Caco-2 (cell line): ENCODE measurements at places on chromosomes 5 and 9. TPM values are rescaled to one million over a fixed set of nuclear protein-coding genes. Genes with fewer than 3 reads are reported as not detected.

- no peak overlapping the region for H3K27ac ChIP-seq
- no peaks in the 10 kb centered on the region for H3K36me3 ChIP-seq
- no peak overlapping the region for H3K4me3 ChIP-seq
Observed at GRCh38 chr5:3355126-3355525, 240.5 kb upstream of the IRX1 start.

DNA sequence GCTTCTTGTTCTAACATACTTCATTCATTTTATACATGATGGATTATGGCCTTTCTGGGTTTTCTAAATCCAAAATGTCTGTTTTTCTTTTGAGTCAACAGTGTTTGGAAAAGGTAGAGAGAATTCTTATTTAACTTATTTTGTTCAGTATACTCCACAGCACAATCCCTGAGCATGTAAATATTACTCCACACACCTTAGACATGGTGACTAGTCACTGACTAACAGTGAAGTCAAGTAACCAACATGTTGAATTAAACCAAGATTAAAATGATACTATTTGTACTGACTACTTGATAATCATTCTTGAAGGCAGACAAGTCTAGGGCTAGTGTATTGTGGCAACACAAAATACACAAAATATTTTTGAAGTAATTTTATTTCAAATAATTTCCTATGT, 55.0 kb downstream of the HAPLN1 start:
- no peak for DNase-seq
- H3K36me3 ChIP-seq, result no peaks in the 10 kb centered on the region
- no peaks in the 10 kb centered on the region for H3K4me1 ChIP-seq
- no peaks in the 10 kb centered on the region for H3K27me3 ChIP-seq

- no peak for DNase-seq
- no peaks in the 10 kb centered on the region for H3K36me3 ChIP-seq
- H3K4me1 ChIP-seq, result no peaks in the 10 kb centered on the region
- H3K4me3 ChIP-seq, result no peak overlapping the region
Observed at GRCh38 chr9:116327701-116328405, 174.3 kb downstream of the PAPPA start.

DNA sequence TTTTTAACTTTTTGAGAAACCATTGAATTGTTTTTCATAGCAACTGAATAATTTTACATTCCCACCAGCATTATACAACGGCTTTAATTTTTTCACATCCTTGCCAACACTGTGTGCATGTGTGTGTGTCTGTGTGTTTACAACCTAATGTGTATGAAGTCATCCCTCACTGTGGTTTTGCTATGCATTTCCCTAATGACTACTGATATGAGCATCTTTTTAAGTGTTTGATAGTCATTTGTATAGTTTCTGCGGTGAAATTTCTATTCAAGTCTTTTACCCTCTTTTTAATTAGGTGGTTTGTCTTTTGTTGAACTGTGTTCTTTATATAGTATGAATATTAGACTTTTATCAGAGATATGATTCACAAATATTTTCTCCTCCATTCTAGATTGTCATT, 263.1 kb upstream of the COX7C start:
- DNase-seq, result no peak
- no peaks in the 10 kb centered on the region for H3K27me3 ChIP-seq
- H3K27ac ChIP-seq, result no peak overlapping the region
- H3K4me1 ChIP-seq, result no peaks in the 10 kb centered on the region

Gene PDE8B
- 0.86 and 1.9 TPM in 2 replicates for total RNA-seq

GRCh38 chr9:72931437-72931836, 21.4 kb downstream of the ALDH1A1 start:
- no peak overlapping the region for H3K4me3 ChIP-seq
- peaks cover 9% of the 10 kb centered on the region; the same call in 1 of the 2 replicates for H3K4me1 ChIP-seq
- H3K36me3 ChIP-seq, result no peaks in the 10 kb centered on the region
- no peak overlapping the region for H3K27ac ChIP-seq
- DNase-seq, result no peak

Gene IFNB1
- total RNA-seq, result not detected in 2 replicates

GRCh38 chr5:59555596-59555995, 337.9 kb downstream of the PDE4D start:
- no peaks in the 10 kb centered on the region for H3K36me3 ChIP-seq
- no peak overlapping the region for H3K4me3 ChIP-seq
- no peaks in the 10 kb centered on the region for H3K4me1 ChIP-seq
- DNase-seq, result no peak

DNA sequence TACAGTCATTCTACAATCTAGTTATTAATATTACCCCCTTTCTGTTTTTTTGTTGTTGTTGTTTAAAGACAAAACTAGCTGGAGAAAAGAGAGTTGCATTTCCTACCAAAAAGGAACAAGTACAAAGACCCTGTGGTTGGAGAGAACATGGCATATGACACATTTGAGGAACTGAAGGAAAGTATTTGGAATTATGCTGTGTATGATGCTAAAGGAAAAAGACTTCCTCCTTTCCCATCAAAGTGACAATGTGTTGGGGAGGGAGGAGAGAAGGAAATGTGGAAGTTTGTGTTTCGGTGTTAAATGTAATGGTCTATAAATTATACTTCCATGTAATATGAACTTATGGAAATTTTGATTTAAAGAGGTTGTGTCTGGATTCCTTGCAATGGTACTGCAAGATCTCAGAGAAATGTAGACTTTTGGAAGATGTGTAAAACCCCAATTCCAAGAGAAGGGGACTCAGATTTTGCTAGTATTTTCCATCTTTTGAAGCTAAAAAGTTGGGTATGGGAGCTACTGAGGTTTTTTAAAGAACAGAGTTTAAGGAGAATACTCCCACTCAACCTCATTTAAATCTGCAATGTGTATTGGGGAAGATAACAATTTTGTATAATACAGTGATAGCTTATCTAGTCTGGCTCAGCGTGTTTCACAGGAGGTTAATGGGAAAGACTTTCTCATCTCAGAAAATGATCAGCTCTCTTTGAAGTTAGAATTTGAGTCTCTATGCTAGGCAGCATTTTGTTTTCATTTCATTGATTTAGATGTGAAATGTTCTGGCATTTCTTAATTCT, 15.4 kb upstream of the TNFSF8 start:
- H3K4me3 ChIP-seq, result no peak overlapping the region
- no peak for DNase-seq
- H3K36me3 ChIP-seq, result no peaks in the 10 kb centered on the region
- no peak overlapping the region for H3K27ac ChIP-seq

DNA sequence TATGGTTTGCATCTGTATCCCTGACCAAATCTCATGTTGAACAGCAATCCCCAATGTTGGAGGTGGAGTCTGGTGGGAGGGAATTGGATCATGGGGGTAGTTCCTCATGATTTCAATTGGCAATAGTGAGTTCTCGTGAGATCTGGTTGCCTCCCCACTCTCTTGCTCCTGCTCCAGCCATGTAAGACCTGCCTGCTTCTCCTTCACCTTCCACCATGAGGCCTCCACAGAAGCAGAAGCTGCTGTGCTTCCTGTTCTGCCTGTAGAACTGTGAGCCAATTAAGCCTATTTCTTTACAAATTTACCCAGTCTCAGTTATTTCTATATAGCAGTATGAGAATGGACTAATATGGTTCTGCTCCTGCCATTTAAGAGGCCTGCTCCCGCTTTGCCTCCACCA, 32.9 kb downstream of the SCAI start:
- H3K36me3 ChIP-seq, result no peaks in the 10 kb centered on the region
- H3K27ac ChIP-seq, result no peak overlapping the region
- H3K27me3 ChIP-seq, result no peaks in the 10 kb centered on the region
- no peak overlapping the region for H3K4me3 ChIP-seq
- H3K4me1 ChIP-seq, result no peaks in the 10 kb centered on the region
- DNase-seq, result no peak

Gene WDR41
- total RNA-seq, result 64.1 and 66.2 TPM in 2 replicates

- no peak overlapping the region for H3K4me3 ChIP-seq
- no peak overlapping the region for H3K27ac ChIP-seq
- DNase-seq, result no peak
- no peaks in the 10 kb centered on the region for H3K36me3 ChIP-seq
- H3K27me3 ChIP-seq, result no peaks in the 10 kb centered on the region
Observed at GRCh38 chr5:133421394-133421793, 190.9 kb downstream of the FSTL4 start.

GRCh38 chr9:2771087-2771486, 53.8 kb downstream of the KCNV2 start:
- no peaks in the 10 kb centered on the region for H3K27me3 ChIP-seq
- peak overlapping the region; percentile 51 for H3K27ac ChIP-seq
- peaks cover 28% of the 10 kb centered on the region for H3K4me1 ChIP-seq
- no peaks in the 10 kb centered on the region for H3K36me3 ChIP-seq
- no peak overlapping the region for H3K4me3 ChIP-seq

DNA sequence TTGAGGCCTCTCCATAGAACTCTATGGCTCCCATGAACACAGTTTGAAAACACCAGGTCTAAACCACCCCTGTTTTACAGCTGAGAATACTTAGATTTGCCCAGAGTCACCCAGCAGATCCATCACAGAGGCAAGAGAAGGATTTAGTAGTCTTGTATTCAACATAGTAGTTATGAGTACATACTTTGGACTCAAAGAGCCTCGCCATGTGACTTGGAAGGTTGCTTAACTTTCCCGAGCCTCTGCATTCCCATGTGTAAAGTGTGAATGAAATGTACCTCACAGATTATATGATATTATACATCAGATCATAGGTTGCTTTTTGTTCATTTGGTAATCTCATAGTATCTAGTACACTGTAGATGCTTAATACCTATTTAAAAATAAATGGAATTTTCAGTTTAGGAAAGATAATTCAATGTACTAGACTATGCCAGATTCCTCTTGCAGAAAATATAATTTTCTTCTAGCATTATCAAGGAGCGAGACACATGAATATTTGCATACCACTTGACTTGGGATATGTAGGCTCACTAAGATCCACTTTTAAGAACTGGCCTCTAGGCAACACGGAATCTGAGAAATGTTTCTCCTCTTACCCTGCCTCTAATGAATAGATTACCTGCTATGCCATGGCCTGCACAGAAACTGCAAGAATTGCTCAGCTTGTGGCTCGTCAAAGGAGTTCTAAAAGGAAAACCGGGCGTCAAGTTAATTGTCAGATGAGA, 18.6 kb downstream of the TDRD7 start:
- H3K27me3 ChIP-seq, result no peaks in the 10 kb centered on the region
- DNase-seq, result no peak
- peaks cover 5% of the 10 kb centered on the region; the same call in 1 of the 2 replicates for H3K4me1 ChIP-seq

GRCh38 chr5:136062366-136063274, 33.8 kb downstream of the TGFBI start:
- no peaks in the 10 kb centered on the region for H3K27me3 ChIP-seq
- DNase-seq, result peak; percentile 69
- no peak overlapping the region for H3K4me3 ChIP-seq
- no peak overlapping the region for H3K27ac ChIP-seq
- H3K36me3 ChIP-seq, result no peaks in the 10 kb centered on the region

Gene PCDHA9
- not detected in 2 replicates for total RNA-seq

GRCh38 chr5:142820447-142820846, 50.3 kb downstream of the ARHGAP26 start:
- H3K4me1 ChIP-seq, result peaks cover 84% of the 10 kb centered on the region
- DNase-seq, result no peak
- H3K27me3 ChIP-seq, result no peaks in the 10 kb centered on the region
- H3K36me3 ChIP-seq, result no peaks in the 10 kb centered on the region
- no peak overlapping the region for H3K4me3 ChIP-seq

Gene PNPLA7
- 1.8 TPM in 2 replicates for total RNA-seq

- H3K27me3 ChIP-seq, result no peaks in the 10 kb centered on the region
- H3K4me3 ChIP-seq, result no peak overlapping the region
- DNase-seq, result no peak
- H3K4me1 ChIP-seq, result peaks cover 47% of the 10 kb centered on the region
Observed at GRCh38 chr5:139694556-139695177, 46.5 kb downstream of the CXXC5 start.

- H3K27ac ChIP-seq, result peak overlapping the region; percentile 62
- no peaks in the 10 kb centered on the region for H3K27me3 ChIP-seq
- no peaks in the 10 kb centered on the region for H3K36me3 ChIP-seq
Observed at GRCh38 chr5:145854651-145855258, 18.1 kb downstream of the GRXCR2 start.

- H3K4me1 ChIP-seq, result peaks cover 4% of the 10 kb centered on the region; the same call in 1 of the 2 replicates
- no peaks in the 10 kb centered on the region for H3K36me3 ChIP-seq
- no peaks in the 10 kb centered on the region for H3K27me3 ChIP-seq
- DNase-seq, result no peak
- H3K4me3 ChIP-seq, result no peak overlapping the region
Observed at GRCh38 chr9:137545123-137545522, 5.1 kb downstream of the PNPLA7 start.

GRCh38 chr9:36873247-36873875, 160.7 kb downstream of the PAX5 start:
- no peaks in the 10 kb centered on the region for H3K27me3 ChIP-seq
- H3K4me1 ChIP-seq, result peaks cover 6% of the 10 kb centered on the region
- no peaks in the 10 kb centered on the region for H3K36me3 ChIP-seq
- H3K4me3 ChIP-seq, result no peak overlapping the region

DNA sequence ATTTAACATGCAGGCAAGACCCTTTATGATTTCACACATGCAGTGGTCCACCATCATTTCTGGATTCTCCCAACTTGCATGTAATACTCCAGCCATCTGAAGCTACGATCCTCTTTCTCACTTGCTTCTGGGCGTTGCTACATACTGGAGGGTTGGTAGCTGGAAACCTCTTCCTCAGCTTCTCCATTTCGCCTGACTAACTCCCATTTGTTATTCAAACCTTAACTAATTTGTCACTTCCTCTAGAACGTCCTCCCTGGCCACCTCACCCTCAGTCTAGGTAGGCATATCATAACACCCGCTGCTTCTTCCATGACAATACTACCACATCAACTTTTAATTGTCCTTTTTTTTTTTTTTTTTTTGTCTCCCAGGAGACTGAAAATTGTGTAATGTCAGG, 72.6 kb upstream of the EQTN start:
- no peaks in the 10 kb centered on the region for H3K36me3 ChIP-seq
- peak overlapping the region; percentile 88 for H3K27ac ChIP-seq
- H3K4me1 ChIP-seq, result peaks cover 53% of the 10 kb centered on the region
- DNase-seq, result no peak
